ENCODE measurements at places on chromosomes 7 and 10.

DNA sequence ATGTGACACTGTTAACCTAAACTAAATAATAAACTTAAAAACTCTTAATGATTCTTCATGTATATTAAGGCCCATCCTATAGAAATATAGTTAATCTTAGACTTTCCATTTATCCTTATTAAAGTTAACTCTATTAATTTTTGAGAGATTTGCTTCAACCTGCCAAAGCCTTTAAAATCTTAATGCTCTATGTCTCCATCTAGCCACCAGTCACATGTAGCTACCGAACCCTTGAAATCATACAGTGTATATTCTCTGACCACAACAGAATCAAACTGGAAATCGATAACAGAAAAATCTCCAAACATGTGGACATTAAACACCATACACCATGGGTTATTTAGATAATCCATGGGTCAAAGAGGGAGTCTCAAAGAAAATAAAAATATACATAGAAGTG is 51.9 kb downstream of the ASZ1 start:
- no peak for DNase-seq

- no peak for DNase-seq
Measured at GRCh38 chr7:45225311-45225947, 67.8 kb downstream of the RAMP3 start.

DNA sequence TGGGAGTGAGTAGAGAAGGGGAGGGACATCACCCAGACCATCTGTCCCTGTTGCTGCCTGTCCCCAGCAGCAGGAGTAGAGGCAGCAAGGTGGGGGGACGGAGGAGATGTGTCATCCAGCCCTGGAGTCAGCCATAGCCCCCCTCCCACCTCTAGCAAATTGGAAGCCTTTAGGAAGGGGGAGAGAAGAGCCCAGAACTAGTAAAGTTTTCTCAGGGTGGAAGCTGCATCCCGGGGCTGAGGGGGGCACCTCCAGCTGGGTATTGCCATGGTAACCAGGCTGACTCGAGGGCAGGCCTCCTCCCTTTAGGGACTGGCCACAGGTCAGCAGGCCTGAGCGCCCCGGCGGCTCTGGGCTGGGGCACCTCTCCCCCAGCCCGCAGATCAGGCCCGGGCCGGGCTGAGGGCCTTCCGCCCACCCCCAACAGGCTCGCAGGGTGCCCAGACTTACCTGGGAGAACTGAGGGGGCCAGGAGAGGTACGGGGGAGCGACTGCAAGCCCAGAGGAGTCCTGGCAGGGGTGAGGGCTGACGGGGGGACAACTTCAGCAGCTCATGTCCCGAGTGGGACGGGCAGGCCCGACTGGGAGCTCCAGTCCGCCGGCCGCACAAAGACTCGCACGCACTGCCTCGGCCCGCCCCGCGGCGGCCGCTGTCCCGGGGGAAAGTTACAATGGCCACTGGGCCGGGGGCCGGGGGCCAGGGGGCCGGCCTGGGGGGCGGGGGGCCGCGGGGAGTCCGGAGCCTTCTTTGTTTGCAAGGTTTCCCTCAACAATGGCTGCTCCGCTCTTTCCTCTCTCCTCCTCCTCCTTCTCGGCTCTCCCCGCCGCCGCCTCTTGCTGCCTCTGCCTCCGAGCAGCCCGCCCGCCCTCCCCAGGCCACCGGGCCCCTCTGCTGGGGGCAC is 6.0 kb downstream of the LDB1 start:
- DNase-seq = peak; percentile 41

- DNase-seq = no peak
Measured at GRCh38 chr7:123346766-123347165, 147.0 kb upstream of the SLC13A1 start.

GRCh38 chr10:19847321-19847720 is 31.1 kb downstream of the PLXDC2 start:
- DNase-seq = no peak

DNA sequence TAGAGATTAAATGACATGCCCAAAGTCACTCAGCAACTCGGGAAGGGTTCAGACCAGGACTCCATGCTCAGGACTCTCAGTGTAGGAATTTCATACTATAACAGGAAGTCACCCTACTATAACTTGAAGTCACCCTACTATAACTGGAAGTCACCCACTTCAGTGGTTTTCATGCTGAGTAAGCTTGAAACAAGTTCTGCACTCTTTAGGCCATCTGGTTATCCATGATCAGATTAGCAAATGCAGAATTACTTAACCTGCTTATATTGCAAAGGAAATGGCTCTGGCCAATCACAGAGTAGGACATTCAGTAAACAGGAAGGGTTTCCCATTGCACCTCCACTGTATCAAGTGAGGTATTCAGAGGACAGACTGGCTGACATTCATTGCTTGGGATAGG is 1240.4 kb downstream of the GATA3 start:
- DNase-seq = no peak

DNA sequence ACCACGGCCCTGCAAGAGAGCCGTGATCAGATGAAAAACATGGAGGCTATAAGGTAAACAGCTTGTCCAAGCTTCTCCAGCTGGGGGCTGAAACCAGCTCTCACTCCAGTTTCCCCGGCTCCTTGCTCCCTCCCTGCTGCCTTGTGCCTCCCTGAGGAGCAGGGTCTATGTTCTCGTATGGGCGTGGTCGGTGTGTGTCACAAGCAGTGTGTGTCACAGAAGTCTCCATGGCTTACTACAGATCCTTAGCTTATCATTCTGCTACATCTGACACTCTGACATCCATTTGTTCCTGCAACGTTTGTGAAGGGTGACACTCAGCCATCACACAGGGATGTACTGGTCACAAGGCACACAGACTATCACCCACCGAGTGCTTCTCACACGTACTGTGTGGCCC is 54.6 kb downstream of the CSGALNACT2 start:
- no peak for DNase-seq

- DNase-seq = no peak
Measured at GRCh38 chr10:12279281-12279680, 70.1 kb upstream of the CAMK1D start.

- no peak for DNase-seq
Measured at GRCh38 chr7:96547371-96547811, 162.3 kb downstream of the SEM1 start.

DNA sequence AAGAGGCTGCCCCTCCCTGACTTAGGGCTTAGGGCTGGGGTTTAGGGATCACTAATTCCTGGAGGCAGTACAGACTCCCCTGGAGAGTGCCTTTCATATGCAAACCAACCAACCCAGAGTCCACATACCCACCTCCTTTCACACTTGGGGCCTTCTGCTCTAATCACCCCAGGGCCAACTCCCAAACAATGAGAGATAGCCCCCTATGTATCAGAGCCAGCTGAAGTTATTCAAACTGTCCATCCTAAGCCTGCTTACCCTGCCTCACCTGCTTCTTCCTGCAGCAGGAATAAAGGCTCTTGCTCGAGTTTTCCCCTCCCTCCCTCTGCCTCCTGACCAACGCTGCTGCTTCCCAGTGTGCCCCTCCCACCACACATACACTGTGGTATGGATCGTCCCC is 51.8 kb upstream of the SLC35G1 start:
- no peak for DNase-seq

GRCh38 chr10:16381083-16381482 is 55.7 kb upstream of the PTER start:
- DNase-seq = no peak

DNA sequence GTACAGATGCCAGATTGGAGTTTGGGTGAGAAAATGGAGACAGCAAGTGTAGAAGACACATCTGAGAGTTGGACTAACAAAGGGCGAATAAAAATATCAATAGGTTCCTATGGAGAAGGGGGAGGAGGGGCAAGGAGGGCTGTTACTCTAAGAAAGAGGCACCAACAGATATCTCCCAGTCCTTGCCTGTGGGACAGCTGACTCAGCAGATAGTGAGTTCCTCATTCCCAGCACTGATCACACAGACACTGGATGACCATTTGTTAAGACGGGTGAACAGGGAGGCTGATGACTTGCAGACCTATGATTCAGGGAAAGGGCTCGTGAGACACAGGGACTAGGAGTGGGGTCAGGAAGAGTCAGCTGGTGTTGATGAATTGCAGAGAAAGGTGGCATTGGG is 5.7 kb upstream of the PRR15 start:
- no peak for DNase-seq

DNA sequence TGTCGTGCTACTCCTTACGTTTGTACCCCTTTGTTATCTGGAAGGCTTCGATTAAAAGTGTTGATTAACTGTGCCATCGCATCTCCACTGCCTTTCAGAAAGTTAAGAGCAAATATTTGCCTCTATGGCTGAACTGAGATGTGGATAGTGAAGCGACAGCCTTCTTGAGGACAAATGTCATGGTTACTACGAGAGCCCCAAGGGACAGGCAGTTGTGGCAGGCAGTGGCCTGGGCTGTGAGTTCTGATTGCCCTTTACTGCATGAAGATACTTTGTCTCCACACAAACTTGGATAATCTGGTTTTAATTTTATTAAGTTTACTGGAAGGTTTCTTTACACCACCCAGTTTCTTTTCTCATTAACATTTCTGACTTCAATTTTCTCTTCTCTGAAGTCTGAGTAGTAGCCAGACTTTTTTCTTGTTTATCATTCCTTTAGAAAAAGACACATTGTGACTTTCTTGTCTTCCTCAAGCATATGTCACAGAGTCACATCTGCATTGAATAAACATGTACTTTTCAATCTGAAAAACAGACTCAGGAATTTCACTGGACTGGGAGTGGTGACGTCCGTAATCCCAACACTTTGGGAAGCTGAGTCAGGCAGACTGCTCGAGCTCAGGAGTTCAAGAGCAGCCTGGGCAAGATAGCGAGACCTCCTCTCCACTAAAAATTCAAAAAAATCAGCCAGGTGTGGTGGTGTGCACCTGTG is 1.5 kb downstream of the TAS2R41 start:
- no peak for DNase-seq

Measured in hypothalamus (tissue), 51 donors.